Activated CD4-positive, alpha-beta T cell treated with anti-CD3 and anti-CD28 coated beads for 36 hours (primary cell): ENCODE measurements at places on chromosomes 6 and 20.

DNA sequence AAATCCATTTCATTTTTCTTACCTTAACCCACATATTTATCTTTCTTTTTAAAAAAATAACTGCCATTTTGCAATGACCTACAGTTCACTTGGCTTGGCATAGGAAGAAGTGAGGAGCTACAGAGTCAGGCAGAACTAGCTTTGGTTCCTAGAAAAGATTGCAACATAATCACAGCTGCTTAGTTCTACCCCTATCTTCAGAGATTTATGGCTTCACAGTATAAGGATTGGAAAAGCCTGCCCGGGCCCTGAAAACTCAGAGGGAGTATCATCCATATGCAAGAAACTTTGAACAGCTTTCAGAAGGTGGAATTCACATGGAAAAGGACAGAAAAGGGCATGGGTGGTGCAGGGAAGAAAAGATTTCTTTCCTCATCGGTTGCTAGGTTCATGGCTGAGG lies 774.3 kb upstream of the CHD6 start:
- DNase-seq = no peak

DNA sequence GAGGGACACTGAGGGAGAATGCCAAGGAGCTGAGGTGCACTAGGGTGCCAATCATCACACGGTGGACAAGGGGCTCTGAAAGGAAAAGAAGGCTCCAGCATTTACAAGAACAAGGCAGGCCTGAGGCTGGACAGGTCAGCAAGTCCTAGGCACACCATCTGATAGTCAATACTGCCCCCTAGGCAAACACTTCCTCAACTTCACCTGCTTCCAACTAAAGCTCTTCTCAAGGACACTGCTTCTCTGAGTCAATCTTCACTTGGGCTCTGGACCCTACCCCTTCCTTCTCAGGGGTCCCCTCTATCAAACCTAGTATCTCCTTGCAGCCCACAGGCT lies 37.7 kb upstream of the SLC4A11 start:
- DNase-seq = no peak

GRCh38 chr6:167564416-167565250 lies 239.7 kb downstream of the TTLL2 start:
- no peak for DNase-seq

DNA sequence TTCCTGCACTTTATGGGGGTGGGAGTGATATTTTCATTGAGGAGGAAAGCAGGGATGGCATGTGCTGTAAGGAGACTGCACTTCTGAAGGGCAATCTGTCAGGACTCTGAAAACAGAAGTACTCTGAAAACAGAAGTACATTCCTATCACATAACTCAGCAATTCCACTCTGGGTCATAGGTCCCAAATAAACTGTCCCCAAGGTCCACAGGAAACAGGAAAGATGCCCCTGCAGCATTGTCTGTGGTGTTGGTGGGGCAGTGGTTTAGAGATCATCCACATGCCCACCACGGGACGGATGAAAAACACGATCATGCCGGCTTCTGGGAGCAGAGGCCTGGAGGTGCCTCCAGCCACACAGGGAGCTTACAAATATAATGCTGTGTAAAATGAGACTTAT lies 150.3 kb downstream of the OTOR start:
- no peak for DNase-seq

DNA sequence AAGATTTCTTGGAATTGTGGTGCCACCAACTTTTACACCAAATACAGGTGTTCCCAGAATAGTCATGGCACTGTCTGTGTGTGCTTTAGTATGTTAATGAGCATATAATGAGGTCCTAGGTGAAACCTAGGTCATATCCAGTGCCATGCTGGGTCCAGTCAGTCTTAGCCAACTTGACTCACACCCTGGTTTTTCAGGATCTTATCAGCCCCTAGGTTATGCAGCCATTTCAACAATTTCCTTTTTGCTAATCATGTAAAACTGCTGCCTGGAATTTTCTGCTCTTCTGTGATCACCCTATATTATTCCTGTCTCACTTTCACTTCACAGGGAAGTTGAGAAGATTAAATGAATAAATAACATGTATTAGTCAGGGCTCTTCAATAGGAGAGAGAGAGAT lies 23.7 kb downstream of the SDHAF4 start:
- DNase-seq = no peak

GRCh38 chr20:49697071-49697470 lies 16.6 kb downstream of the B4GALT5 start:
- DNase-seq = no peak

- DNase-seq = no peak
These were observed 63.7 kb downstream of the PXDC1 start for GRCh38 chr6:3687847-3688246.

GRCh38 chr20:22459754-22460153 lies 124.6 kb downstream of the FOXA2 start:
- DNase-seq = no peak

DNA sequence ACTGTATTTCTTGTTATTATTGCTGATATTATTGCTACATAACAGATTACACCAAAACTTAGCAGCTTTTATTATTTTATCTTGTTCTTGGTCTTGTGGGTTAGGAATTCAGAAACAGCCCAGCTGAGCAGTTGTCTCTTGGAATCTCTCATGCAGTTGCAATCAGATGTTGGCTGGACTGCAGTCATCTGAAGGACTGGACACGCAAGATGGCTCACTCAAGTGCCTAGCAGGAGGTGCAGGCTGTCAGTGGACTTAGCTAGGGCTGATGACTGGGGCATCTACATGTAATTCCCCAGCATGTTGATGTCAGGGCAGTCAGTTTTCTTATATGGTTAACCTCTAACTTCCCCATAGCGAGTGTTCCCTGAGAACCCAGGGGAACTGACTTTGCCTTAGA lies 128.6 kb upstream of the PLCB4 start:
- no peak for DNase-seq

DNA sequence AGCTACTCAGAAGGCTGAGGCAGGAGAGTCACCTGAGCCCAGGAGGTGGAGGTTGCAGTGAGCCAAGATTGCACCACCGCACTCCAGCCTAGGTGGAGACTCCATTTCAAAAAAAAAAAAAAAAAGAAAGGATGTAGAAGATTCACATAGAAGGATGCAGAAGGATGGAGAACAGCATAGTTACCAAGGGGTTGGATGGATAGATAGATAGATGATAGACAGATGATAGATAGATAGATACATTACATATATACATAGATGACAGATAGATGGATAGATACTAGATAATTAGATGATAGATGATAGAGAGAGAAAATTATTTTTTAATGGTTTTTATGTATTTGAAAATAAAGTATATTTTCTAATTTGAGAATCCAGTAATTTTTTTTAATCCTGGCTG lies 160.7 kb upstream of the ARID1B start:
- DNase-seq = no peak

- no peak for DNase-seq
These were observed 89.8 kb downstream of the ERMARD start for GRCh38 chr6:169841251-169841650.

- peak; percentile 66 for DNase-seq
These were observed 11.3 kb downstream of the NT5E start for GRCh38 chr6:85460921-85461797.

DNA sequence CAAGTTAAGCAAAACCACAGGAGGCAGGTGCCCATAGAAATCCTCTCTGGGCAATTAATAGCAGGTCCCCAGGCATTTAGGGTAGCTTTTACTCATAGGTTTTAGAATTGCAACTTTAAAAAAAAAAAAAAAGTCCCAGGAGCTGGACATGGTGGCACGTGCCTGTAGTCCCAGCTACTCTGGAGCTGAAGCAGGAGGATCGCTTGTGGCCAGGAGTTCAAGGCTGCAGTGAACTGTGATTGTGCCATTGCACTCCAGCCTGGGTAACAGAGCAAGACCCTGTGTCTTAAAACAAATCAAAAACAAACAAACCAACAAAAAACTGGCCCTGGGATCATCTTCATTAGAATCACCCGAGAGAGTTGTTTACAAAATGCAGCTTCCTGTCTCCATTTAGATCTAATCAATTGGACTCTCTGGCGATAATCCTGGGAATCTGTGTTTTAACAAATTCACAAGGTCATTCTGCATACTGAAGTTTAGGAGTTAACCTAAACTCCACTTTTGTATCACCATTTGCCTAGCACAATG lies 131.8 kb upstream of the AKAP12 start:
- DNase-seq = no peak
